Bronchial epithelial cell (primary cell): ENCODE measurements at places on chromosomes 2 and 18. TPM values are rescaled to one million over a fixed set of nuclear protein-coding genes. Genes with fewer than 3 reads are reported as not detected.

Gene SERPINB13
- 8.2 and 48.0 TPM in 2 replicates for total RNA-seq

Gene CYP27A1
- total RNA-seq, result 0.13 and 0.26 TPM in 2 replicates

Gene CMPK2
- under 0.01 and 0.26 TPM in 2 replicates for total RNA-seq

Gene MALL
- 33.7 and 87.8 TPM in 2 replicates for total RNA-seq

Gene AGXT
- not detected in 2 replicates for total RNA-seq

Gene LYPD1
- total RNA-seq, result under 0.01 TPM in 1 of 2 replicates, not detected in the other

Gene GKN2
- not detected in 2 replicates for total RNA-seq

Gene TEX51
- not detected in 2 replicates for total RNA-seq

Gene SKOR2
- not detected in 2 replicates for total RNA-seq

Gene CCDC178
- 0.53 and 0.90 TPM in 2 replicates for total RNA-seq

Gene CGREF1
- 0.26 and 0.53 TPM in 2 replicates for total RNA-seq

Gene LBH
- 6.9 and 18.7 TPM in 2 replicates for total RNA-seq

Gene ALPG
- not detected in 2 replicates for total RNA-seq

Gene IL37
- total RNA-seq, result not detected in 2 replicates

Gene GPR39
- total RNA-seq, result 7.1 and 10.0 TPM in 2 replicates

Gene CNRIP1
- 0.26 TPM in 1 of 2 replicates, not detected in the other for total RNA-seq

Gene CYP20A1
- total RNA-seq, result 23.4 and 25.9 TPM in 2 replicates

Gene CDK15
- 0.26 TPM in 1 of 2 replicates, not detected in the other for total RNA-seq

Gene SLC16A14
- 2.4 and 5.4 TPM in 2 replicates for total RNA-seq

Gene TRABD2A
- 0.64 and 1.3 TPM in 2 replicates for total RNA-seq

Gene SLC4A5
- total RNA-seq, result under 0.01 and 0.90 TPM in 2 replicates

Gene SLC39A10
- 5.0 and 13.4 TPM in 2 replicates for total RNA-seq

Gene MPV17
- 43.3 and 55.3 TPM in 2 replicates for total RNA-seq

Gene IMP4
- 145 and 173 TPM in 2 replicates for total RNA-seq

Gene DSC1
- total RNA-seq, result 0.38 TPM in 1 of 2 replicates, not detected in the other

Gene G6PC2
- not detected in 2 replicates for total RNA-seq

Gene TTL
- 23.2 and 26.6 TPM in 2 replicates for total RNA-seq

Gene RFX8
- total RNA-seq, result not detected in 2 replicates

Gene OXER1
- not detected in 2 replicates for total RNA-seq

Gene APCDD1
- total RNA-seq, result under 0.01 and 0.64 TPM in 2 replicates

Gene GALNT5
- 13.6 and 26.1 TPM in 2 replicates for total RNA-seq

Gene DPP4
- total RNA-seq, result 1.4 and 2.9 TPM in 2 replicates

Gene IL1RL2
- total RNA-seq, result 1.8 and 2.6 TPM in 2 replicates

Gene FKBP1B
- 16.5 and 30.0 TPM in 2 replicates for total RNA-seq

Gene FAM228B
- 3.2 and 5.0 TPM in 2 replicates for total RNA-seq
